ENCODE measurements at places on chromosomes 7 and 10.

GRCh38 chr7:155375337-155376277, 77.9 kb downstream of the INSIG1 start:
- H3K4me1 ChIP-seq, result peaks cover 42% of the 10 kb centered on the region
- DNase-seq, result no peak
- H3K27me3 ChIP-seq, result peaks cover 92% of the 10 kb centered on the region
- no peak overlapping the region for H3K27ac ChIP-seq
- peak overlapping the region; percentile 39 for H3K4me3 ChIP-seq

DNA sequence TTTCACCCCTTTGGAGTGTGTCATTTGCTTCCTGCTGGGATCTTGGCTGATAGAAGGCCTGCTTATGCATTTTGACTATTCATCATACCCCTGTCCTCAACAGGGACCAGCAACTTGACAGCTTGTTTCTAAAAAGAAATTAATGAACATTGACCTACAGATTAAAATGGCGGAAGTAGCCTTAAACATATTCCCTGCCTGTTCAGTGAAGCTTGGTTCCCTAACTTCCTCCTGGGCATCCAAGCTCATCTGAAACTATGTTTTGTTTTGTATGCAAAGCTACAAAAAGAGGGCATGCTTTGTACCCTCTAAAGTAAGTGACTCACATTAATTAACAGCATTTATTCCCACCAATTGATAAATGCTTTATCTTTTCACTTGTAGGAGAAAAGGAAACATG, 26.8 kb upstream of the CDK14 start:
- H3K27me3 ChIP-seq, result no peaks in the 10 kb centered on the region
- DNase-seq, result no peak
- no peak overlapping the region for H3K4me3 ChIP-seq
- H3K4me1 ChIP-seq, result no peaks in the 10 kb centered on the region

- no peaks in the 10 kb centered on the region for H3K27me3 ChIP-seq
- H3K27ac ChIP-seq, result peak overlapping the region; percentile 10
- DNase-seq, result no peak
- H3K4me1 ChIP-seq, result peaks cover 44% of the 10 kb centered on the region
These were observed 19.1 kb downstream of the NACAD start for GRCh38 chr7:45069444-45070253.

DNA sequence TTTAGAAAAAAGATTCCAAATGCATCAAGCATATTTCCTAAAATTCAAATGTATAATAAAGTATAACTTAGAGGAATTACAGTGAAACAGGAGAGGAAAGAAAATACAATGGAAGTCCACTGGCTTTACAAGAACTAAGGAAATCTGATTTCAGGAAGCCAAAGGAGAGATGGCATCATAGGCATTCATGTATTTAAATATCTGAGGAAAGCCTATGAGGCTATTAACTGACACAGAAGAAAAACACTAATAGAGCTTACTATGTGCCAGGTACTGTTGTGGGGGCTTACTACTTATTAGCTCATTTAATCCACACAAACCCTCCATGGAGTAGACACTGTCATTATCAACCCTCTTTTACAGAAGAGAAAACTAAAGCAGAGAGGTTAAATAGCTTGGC, 92.2 kb downstream of the SRPK2 start:
- no peak overlapping the region for H3K4me3 ChIP-seq
- H3K36me3 ChIP-seq, result peaks cover 3% of the 10 kb centered on the region
- no peak for DNase-seq
- peaks cover 44% of the 10 kb centered on the region for H3K4me1 ChIP-seq
- no peak overlapping the region for H3K27ac ChIP-seq

DNA sequence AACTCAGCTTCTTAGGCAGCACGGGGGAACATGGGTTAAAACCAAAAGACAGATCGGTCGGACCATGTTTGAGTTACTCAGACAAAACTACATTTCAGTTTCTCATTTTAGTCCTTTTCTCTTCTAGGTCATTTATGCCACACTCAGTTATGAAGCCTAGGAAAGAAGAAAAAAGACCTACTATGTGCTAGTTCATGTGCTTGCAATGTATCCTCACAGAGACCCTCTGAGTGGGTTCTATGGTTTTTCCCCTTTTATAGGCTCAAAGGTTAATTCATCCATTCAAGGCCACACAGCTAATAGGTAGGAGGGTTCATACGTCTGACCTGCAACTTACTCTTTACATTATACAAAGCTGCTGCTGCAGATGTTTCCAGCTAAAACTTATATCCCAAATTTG, 104.7 kb upstream of the ZNF438 start:
- DNase-seq, result no peak
- H3K36me3 ChIP-seq, result no peaks in the 10 kb centered on the region
- H3K27me3 ChIP-seq, result no peaks in the 10 kb centered on the region
- peaks cover 7% of the 10 kb centered on the region for H3K4me1 ChIP-seq
- H3K27ac ChIP-seq, result no peak overlapping the region

DNA sequence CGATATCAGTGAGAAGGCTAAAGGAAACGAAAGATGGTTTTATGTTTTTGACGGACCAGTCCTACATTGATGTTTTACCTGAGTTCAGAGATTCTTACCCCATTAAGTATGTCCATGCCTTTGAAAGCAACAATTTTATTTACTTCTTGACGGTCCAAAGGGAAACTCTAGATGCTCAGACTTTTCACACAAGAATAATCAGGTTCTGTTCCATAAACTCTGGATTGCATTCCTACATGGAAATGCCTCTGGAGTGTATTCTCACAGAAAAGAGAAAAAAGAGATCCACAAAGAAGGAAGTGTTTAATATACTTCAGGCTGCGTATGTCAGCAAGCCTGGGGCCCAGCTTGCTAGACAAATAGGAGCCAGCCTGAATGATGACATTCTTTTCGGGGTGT, 27.7 kb downstream of the MET start:
- peaks cover 48% of the 10 kb centered on the region for H3K27me3 ChIP-seq
- H3K36me3 ChIP-seq, result no peaks in the 10 kb centered on the region
- DNase-seq, result no peak
- no peaks in the 10 kb centered on the region for H3K4me1 ChIP-seq
- no peak overlapping the region for H3K4me3 ChIP-seq
- H3K27ac ChIP-seq, result no peak overlapping the region

DNA sequence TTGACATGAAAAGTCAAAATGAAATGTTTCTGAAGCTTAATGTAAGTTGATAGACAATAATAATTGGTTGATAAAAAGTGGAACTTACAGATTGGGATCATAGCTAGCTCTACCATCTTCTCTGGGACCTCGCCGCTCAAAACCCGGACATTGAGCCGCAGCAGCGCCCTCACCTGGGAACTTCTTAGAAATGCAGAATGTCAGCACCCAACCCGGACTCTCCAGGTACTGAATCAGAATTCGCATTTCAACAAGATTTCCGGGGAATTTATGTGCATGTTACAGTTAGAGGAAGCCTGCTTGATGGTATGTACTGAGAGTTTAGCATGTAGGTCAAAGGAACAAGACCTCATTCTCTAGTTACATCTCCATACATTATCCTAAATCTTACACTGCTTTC, 36.7 kb upstream of the ABLIM1 start:
- no peak for DNase-seq
- H3K4me3 ChIP-seq, result no peak overlapping the region
- H3K27me3 ChIP-seq, result no peaks in the 10 kb centered on the region
- H3K36me3 ChIP-seq, result no peaks in the 10 kb centered on the region
- no peaks in the 10 kb centered on the region for H3K4me1 ChIP-seq

GRCh38 chr7:19009241-19009935, 108.0 kb downstream of the TWIST1 start:
- DNase-seq, result no peak
- no peak overlapping the region for H3K4me3 ChIP-seq
- H3K27me3 ChIP-seq, result no peaks in the 10 kb centered on the region
- no peaks in the 10 kb centered on the region for H3K36me3 ChIP-seq

DNA sequence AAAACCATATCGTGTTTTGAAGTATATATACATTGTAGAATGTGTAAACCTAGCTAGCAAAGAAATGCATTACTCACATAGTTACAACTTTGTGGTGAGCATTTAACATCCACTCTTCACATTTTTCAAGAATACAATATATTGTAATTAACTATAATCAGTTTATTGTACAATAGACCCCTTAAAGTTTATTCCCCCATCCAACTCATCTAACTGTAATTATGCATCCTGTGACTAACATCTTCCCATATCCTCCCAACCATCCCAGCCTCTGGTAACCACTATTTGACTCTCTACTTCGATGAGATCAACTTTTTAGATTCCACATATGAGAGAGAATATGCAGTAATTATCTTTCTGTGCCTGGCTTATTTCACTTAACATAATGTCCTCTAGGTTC, 526.4 kb downstream of the KIF20B start:
- no peaks in the 10 kb centered on the region for H3K4me1 ChIP-seq
- no peaks in the 10 kb centered on the region for H3K36me3 ChIP-seq
- no peak overlapping the region for H3K27ac ChIP-seq
- no peak overlapping the region for H3K4me3 ChIP-seq

DNA sequence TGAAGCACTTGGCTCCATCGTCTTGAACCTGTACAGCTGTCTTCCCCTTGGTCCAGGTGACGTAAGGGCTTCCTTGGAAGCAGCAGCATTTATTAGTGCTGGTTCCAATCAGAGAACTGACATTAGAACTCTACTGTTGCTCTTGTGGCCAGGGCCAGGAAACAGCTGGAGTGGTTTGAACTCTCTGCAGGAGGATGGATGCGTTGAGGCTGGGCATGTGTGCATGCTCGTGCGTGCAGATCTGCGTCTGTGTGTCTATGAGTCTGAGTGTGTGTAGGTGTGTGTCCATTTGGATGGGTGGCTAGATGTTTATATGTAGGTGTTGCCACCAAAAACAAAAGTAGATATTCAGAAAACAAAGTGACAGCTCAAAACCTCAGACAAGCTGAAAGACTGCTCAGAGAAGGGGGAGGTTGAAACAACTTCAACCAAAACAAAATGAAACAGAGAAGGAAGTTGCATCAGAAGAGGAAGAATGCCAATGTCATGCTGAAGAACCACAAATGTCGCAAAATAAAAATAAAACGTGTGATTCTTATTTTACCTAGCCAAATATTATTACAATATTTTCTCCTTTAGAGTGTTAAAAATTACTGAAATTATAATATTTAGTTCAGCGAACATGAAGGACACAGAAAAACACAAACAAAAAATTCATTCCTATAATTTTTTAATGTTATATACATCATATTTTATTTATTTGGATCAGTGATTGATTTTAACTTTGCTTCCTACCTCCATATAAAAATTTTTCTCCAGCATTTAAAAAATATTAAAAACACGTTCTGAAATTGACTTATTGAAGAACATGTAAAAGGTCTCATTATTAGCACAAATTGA, 96.1 kb upstream of the MKLN1 start:
- H3K27ac ChIP-seq, result peak overlapping the region; percentile 79
- peak; percentile 73 for DNase-seq
- no peaks in the 10 kb centered on the region for H3K27me3 ChIP-seq
- H3K4me1 ChIP-seq, result peaks cover 39% of the 10 kb centered on the region
- H3K36me3 ChIP-seq, result peaks cover 15% of the 10 kb centered on the region

DNA sequence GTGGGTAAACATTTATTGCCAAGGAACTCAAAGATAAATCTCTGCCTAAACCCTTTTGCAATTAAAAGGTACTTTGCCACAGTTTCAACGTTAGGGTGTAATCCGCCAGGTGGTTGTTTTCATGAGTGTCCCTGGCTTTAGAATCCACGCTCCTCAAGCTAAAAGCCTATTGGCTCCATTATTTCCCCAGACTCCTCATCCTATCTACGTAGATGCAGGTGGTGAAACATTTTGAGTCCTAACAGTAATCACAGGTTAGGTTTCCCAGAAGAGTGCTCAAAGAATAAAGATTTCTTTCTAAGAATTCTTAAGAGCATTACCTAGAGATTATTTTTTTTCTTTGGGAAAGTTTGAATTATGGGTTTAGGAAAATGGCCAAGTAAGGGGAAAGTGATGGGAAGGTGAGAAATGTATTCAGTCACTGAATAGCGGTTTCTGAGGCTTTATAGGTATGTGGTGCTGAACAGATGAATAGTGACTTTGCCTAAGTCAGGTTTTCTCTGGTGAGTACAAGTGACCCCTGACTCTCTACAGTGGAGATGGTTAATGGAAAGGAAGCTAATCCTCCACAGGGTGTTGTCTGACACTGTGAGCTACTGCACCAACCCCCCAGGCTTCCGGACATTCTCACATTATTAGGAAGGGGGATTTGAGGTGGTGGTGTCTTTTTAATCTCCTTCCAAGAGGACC, 60.2 kb downstream of the NRP1 start:
- H3K36me3 ChIP-seq, result no peaks in the 10 kb centered on the region
- no peaks in the 10 kb centered on the region for H3K4me1 ChIP-seq
- H3K27me3 ChIP-seq, result peaks cover 57% of the 10 kb centered on the region
- no peak for DNase-seq

DNA sequence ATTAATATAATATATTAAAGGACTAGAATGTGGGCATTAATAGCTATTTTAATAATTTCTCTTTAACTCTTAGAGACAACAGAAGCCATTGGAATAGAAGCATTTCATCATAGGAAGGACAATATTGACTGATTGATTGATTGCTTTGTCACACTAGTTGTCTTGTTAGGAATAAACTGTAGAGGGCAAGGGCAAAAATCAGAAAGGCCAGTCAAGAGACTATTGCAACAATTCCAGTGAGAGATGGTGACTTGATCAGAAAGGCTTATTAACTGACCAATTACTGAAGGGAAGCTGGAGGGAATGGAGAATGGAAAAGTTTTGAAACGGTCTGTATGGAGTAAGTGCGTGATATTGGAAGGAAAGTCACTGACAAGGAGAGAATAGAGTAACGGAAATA, 87.3 kb downstream of the RUNDC3B start:
- DNase-seq, result no peak
- no peak overlapping the region for H3K27ac ChIP-seq
- H3K27me3 ChIP-seq, result peaks cover 10% of the 10 kb centered on the region
- H3K4me3 ChIP-seq, result no peak overlapping the region
- H3K36me3 ChIP-seq, result no peaks in the 10 kb centered on the region

GRCh38 chr10:103874730-103875129, 19.4 kb upstream of the SH3PXD2A start:
- H3K36me3 ChIP-seq, result peaks cover 18% of the 10 kb centered on the region
- no peaks in the 10 kb centered on the region for H3K27me3 ChIP-seq
- no peak overlapping the region for H3K27ac ChIP-seq
- peaks cover 12% of the 10 kb centered on the region for H3K4me1 ChIP-seq

GRCh38 chr7:35878351-35878750, 77.5 kb downstream of the SEPTIN7 start:
- H3K27me3 ChIP-seq, result no peaks in the 10 kb centered on the region
- peak overlapping the region; percentile 86 for H3K27ac ChIP-seq
- H3K4me1 ChIP-seq, result peaks cover 21% of the 10 kb centered on the region

GRCh38 chr10:119401671-119402395, 140.7 kb downstream of the RGS10 start:
- no peak overlapping the region for H3K27ac ChIP-seq
- peaks cover 7% of the 10 kb centered on the region for H3K36me3 ChIP-seq
- H3K27me3 ChIP-seq, result no peaks in the 10 kb centered on the region
- no peak for DNase-seq

GRCh38 chr10:79327090-79327457, 20.2 kb upstream of the PPIF start:
- H3K27ac ChIP-seq, result no peak overlapping the region
- no peak overlapping the region for H3K4me3 ChIP-seq

- H3K27ac ChIP-seq, result no peak overlapping the region
- DNase-seq, result no peak
- no peaks in the 10 kb centered on the region for H3K36me3 ChIP-seq
- H3K4me1 ChIP-seq, result no peaks in the 10 kb centered on the region
These were observed 1277.1 kb downstream of the REEP3 start for GRCh38 chr10:64798297-64798696.

- H3K4me1 ChIP-seq, result no peaks in the 10 kb centered on the region
- H3K4me3 ChIP-seq, result no peak overlapping the region
- H3K27me3 ChIP-seq, result no peaks in the 10 kb centered on the region
- H3K27ac ChIP-seq, result no peak overlapping the region
- no peak for DNase-seq
- no peaks in the 10 kb centered on the region for H3K36me3 ChIP-seq
These were observed 554.8 kb downstream of the SORCS1 start for GRCh38 chr10:106609470-106610266.

- no peak overlapping the region for H3K4me3 ChIP-seq
- no peaks in the 10 kb centered on the region for H3K36me3 ChIP-seq
- H3K27me3 ChIP-seq, result peaks cover 35% of the 10 kb centered on the region
- H3K4me1 ChIP-seq, result peaks cover 6% of the 10 kb centered on the region
These were observed 42.8 kb downstream of the FOXL3 start for GRCh38 chr7:332646-333392.
